Central memory CD4-positive, alpha-beta T cell (primary cell): ENCODE measurements at places on chromosomes 6 and 20.

DNA sequence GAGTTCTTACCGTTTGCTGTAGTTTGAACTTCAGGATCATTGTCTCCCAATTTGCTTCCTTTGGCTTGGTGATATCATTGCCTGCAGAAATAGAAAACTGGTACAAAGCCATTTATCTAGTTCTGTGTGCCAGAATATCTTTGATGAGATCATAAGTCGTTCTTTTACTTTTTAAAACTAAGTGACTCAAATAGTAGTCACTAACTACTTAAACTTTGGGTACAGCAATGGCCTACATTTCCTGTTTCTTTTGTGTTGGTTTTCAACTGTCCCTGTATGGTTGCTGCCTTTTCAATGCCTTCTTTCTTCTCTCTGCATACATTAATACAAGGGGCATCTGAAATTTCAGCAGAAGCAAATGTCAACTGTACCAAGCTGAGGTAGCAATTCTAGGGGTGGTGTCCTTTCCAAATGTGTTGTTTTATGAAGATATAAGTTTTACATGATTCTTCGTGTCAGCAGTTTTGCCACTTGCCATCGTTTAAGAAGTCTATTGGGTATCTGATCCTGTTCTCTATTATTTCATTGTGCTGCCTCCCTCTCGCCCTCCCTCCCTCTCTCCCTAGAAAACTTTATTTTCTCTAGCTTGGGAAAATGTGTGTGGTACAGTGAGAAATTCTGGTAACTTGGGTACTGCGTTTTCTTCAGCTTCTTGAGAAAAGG lies 238.5 kb downstream of the FARS2 start:
- DNase-seq: no peak

- no peak for DNase-seq
Observed at GRCh38 chr6:142530566-142530965, 228.8 kb downstream of the ADGRG6 start.

DNA sequence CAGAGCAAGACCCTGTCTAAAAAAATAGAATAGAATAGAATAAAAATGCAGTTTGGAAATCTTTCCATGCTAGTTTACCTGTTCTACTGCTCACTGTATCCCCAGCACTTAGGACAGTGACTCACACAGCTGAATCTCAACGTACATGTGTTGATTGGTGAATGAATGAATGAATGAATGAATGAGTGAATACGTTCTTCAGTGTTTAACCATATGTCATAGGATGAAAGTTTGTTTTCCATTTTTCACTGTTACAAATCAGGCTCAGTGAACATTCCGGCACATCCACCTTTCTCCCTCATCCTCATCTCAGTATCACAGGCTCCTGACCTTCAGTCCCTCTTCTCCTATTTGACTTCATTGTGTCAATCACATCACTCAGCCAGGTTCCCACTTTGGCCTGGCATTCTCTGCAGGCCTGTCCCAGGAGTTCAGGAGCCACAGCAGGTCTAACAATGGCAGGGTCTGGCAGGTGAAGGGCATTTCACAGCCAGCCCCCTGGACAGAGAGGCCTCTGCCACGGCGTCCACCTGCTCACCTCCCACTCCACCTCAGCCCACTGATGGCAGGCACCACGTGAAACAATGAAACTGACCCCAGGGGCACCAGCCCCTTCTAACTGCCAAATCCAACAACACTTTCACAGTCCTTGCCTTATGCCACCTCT lies 7.9 kb downstream of the ZC3H12D start:
- DNase-seq: no peak

DNA sequence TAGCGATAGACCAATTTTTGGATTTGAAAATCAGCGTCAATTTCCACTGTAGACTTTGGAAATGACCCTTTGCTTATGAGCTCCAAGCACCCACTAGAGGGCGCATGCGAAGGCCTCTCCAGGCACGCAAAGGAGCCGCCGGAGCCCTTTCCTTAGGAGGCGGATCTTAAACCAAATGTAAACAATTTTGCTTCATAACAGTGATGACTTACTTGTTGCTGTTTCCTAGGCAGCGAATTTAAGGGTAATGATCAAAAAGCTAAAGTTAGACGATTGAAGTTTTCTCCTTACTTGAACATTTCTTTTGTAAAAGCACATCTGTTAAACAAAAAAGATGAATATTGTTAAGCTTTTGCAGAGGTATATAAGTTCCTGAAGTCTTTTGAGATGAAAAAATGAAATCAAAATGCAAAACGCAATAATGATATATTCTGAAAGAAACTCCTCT lies 29.2 kb upstream of the EXOC2 start:
- peak; percentile 53 for DNase-seq

DNA sequence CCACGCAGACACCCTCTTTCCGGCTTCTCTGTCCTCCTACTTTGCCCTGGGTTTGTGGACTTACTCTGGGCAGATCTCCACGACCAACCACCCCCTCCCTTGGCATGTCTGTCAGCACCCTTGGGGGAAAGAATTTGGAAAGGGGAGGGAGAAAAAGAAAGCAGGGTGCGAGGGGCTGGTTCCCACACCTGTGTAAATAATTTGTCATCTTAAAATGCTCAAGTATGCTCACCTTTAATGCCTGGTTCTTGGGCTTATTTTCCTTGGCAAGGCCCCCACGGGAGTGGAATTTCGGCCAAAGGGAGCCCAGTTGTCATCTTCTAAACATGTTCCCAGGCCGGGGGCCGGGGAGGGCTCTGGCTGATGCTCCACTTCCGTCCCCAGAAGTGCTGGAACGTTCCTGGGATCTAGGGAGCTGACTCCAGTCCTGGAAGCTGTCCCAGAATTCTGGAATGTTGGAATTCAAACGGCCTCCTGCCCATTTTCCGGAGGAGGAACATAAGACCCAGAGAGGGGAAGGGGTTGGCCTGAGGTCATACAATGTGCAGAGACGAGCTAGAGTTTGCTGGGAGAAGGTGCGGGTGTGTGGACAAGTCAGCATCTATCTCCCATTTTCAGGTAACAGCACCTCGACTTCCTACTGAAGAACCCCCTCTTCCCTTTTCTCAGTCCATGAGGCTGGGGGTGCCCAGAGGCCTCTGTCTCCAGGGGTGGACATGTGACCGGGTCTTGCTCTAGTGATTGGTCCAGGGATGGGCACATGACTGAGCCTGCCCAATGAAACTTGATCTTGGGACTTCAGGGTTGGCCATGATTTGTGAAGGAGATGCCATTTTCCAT lies 122.3 kb downstream of the CEBPB start:
- no peak for DNase-seq

DNA sequence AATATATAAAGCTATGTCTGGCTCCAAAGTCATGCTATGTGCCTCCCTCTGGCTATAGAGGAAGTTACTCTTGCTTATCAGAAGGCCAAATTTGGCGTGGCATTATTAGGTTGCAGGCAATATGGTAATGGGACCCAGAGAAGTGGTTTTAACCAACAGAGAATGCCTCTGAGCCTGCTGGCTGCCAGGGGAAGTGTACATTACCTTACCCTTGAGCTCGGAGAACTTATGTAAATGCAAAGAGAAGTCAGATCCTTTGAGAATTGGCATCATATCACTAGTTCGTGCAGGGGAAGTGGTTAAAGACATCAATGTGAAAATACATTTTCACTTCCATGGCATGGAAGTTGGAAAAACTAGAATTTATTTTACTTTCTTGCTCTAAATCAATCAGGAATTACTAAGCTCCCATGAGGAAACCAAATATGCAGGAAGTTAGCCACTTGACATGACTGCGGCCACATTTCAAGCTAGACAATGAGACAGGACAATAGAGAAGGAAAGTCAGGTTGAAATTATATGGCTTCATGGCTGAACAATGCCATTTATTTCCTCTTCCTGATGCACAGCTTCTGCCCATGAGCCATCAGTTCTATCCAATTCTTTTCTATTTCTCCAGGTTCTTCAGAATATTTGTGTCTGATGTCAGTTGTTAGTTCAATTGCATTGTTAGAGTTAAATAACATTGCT lies 134.0 kb upstream of the PHACTR1 start:
- DNase-seq: no peak

DNA sequence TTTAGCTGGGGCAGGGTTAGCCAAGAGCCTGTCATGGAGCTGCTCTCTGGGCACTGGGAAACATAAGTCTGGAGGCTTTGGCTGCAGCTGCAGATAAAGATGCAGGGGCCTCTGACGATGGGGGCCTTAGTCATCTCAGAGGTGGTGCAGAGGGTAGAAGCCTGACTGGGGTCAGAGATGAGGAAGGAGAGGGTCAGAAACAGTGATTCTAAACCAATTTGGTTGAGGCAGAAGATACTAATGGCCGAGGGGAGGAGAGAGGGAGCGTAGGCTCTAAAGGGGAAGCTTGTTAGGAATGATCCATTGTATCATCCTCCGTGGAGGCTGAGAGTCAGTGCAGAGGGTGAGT lies 33.8 kb downstream of the PLEKHG1 start:
- no peak for DNase-seq

DNA sequence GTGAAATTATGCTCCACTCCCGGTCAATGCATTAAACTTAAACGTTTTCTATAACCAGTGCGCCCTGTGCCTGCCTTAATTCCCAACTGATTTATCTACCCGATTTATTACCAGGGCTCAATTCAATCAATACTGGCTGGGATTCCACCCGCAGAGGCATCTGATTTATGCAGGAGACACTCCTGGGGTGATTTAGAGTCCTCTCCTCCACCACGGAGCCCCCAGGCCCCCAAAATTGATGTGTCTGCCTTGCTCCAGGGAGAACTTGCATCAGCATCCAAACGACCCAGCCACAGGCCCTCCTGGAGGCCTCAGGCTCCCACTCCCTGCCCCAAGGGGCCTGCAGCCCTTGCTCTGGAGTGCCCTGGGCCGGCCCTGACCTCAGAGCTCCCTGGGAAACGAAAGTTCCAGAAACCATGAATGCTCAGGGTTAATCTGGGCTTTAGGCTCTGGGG lies 29.5 kb downstream of the ANKRD60 start:
- DNase-seq: no peak

- DNase-seq: no peak
Observed at GRCh38 chr6:86685230-86685797, 252.0 kb upstream of the HTR1E start.

- no peak for DNase-seq
Observed at GRCh38 chr6:29665942-29666825, 9.3 kb downstream of the MOG start.

DNA sequence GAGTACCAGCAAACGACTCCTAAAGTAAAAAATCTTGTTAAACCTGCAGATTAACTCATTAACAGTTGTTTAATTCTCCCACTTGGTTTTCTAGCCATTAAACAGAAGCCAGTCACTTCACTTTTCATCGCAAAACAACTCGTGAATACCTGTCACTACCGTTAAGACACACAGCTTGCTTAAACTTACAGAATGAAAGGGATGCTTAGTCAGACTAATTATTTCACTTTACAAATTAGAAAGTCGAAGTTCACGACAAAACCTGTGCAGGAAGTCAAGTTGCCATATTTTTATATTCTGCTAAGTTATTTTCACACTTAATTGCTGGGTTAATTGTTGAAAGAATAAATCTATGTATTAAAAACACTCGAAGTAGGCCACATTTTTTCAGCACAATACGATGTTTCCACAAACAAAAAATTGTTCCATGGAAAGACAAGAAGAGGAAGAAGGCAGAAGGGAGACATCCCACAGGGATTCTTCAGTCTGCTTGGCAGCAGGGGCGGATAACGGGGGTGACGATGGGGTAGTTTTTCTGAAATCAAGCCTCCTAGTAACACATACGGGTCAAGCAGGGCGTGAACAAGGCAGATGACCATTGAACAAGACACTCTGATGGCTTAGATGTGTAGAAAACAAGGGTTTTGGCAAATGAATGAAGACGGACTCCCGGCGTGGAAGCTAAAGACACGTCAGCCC lies 933 bp downstream of the SSR1 start:
- DNase-seq: no peak

DNA sequence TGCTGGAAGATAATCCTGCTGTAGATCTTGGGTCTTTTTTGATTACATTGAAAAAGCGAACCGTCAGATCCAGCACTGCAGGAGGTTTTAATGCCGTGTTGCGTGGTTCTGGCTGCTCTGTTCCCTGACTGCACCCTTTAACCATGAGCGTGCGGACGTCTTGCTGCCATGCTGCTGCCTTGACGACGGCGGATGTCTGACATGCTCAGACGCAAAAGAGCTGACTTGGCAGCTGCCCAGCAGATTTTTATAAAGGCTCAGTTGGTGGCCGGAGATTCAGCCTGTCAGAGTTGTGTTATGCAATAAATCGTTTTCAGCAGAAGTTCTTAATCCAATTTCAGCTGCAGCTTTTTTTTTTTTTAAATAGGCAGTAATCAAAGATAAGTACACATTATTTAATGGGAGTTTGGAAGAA lies 119.4 kb downstream of the JARID2 start:
- peak; percentile 37 for DNase-seq

- no peak for DNase-seq
Observed at GRCh38 chr6:3856576-3856975, 7.4 kb downstream of the FAM50B start.

DNA sequence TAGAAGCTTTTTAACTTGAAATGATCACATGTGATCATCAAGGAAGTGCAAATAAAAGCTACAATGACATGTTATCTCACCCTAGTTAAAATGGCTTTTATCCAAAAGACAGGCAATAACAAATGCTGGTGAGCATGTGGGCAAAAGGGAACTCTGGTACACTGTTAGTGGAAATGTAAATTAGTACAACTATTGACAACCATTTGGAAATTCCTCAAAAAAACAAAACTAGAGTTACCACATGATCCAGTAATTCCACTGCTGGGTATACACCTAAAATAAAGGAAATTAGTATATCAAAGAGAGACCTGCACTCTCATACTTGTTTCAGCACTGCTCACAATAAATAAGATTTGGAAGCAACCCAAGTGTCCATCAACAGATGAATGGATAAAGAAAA lies 108.7 kb downstream of the HTR1B start:
- DNase-seq: no peak

- no peak for DNase-seq
Observed at GRCh38 chr6:113112086-113112485, 745.1 kb upstream of the MARCKS start.

- DNase-seq: no peak
Observed at GRCh38 chr6:21111093-21111725, 482.3 kb upstream of the SOX4 start.

DNA sequence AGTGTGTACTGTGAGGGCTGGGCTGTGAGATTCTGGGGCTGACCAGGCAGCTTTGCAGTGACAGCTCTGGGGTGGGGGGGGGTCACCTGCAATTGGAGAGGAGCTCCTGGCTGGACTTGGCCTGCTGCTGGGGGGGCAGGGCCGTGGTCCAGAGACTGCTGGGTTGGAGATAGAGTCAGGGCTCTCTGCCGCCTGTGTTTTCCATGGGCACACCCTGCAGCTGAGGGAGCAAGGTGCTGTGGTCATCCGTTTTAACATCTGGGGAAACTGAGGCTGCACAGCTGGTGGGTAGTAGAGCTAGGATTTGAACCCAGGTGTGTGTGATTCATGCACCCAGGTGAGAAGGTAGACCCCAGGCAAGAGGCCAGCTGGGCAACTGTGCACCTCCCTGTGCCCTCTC lies 7.3 kb downstream of the DLGAP4 start:
- no peak for DNase-seq

- no peak for DNase-seq
Observed at GRCh38 chr6:47741807-47742206, 40.0 kb upstream of the OPN5 start.

- no peak for DNase-seq
Observed at GRCh38 chr6:36999061-36999750, 6.2 kb upstream of the FGD2 start.

GRCh38 chr6:139290787-139291311 lies 949 bp downstream of the TXLNB start:
- peak; percentile 74 for DNase-seq
